ENCODE measurements at places on chromosomes 5 and 9.
A peak's percentile ranks its signal among the peaks of the same experiment; 100 is the strongest.

GRCh38 chr9:13064676-13065075, 214.8 kb downstream of the MPDZ start:
- no peak for DNase-seq

DNA sequence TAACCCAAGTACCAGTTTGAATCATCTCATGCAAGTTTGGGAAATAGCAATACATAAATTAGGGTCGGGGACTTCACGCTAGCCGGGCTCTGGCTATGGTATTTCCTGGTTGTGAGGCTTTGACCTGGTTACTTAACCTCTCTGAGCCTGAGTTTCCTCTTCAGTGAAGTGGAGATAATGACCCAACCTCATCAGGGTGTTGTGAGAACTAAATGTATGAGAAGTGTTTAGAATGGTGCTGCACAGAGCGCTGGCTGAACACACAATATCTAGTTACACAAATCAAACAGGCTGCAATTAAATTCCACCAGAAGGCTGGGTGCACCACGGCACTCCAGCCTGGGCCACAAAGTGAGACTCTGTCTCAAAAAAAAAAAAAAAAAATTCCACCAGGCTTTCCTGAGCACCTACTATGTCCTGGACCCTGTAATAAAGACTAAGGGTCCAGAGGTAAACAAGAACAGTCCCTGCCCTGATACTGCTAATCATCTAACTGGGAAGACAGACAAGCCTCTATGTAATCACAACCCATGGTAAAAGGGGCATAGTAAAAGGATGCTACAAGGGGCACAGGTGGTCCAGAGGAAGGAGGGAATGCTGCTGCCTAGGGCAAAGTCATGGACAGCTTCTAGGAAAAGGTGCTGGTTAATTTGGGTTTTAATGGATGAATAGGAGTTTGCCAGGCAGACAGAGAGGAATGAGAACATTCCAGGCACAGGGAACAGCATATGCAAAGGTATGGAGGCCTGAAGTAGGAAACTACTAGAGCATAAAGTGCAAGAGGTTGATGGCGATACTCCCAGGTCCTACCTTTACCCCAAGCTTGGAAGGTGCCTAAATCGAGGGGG, 27.7 kb downstream of the DUSP1 start:
- DNase-seq = no peak

DNA sequence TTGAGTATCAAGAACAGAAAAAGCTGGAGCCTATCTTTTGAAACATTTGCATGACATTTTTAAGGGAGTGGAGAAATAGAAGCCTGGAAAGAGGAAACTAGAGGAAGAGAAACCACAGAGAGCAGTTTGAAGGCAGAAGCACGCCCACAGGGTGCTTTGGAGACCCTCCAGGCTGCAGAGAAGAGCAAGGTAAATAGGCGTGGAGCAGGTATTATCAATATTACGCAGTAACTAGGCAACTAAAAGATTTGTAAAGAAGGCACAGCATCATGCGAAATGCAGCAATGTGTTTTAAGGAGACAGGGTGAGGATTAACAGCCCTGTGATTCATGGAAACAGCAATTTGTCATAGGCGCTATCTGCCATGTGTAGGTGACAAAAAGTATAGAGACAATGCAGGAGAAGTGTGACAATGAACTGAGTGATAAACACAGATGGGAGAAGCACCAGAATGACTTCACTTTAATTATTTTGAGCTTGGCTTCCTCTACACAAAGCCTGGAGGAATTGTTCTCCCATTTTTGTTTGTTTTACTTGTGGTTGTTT, 281.2 kb downstream of the BRINP1 start:
- no peak for DNase-seq

- no peak for DNase-seq
Observed at GRCh38 chr9:21994556-21995005, at the start of gene CDKN2B-AS1. Gene CDKN2B-AS1, plus strand, starts transcription at chr9:21994791.

DNA sequence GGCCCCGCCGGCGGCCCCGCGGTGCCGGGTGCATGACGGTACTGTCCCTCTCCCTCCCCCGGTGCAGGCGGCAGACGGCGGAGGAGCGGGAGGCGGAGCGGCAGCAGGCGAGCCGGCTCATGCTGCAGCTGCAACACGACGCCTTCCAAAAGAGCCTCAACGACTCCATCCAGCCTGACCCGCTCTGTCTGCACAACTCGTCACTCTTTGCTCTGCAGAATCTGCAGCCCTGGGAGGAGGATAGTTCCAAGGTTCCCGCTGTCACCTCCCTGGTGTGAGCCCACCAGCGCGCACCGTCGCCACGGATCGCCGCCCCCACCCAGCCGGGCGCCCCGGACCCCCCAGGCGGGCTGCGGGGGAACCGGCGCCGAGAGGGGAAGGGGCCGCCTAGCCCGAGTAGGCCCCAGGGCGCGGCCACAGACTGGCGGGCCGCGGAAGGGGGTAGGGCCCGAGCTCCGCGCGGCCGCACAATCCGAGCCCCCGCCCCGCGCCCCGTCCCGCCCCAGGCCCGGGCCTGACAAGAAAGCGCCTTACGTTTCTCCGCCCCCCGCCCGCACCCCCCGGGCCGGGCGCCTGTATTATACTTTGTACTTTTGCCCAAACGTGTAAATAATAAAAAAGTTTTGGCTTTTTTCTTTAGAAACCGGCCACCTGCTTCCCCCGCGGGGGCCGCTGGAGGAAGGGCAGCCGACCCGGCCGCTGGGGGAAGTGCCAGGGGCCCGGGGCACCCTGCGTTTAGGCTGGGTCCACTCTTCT, 2.5 kb downstream of the TLX3 start:
- no peak for DNase-seq

DNA sequence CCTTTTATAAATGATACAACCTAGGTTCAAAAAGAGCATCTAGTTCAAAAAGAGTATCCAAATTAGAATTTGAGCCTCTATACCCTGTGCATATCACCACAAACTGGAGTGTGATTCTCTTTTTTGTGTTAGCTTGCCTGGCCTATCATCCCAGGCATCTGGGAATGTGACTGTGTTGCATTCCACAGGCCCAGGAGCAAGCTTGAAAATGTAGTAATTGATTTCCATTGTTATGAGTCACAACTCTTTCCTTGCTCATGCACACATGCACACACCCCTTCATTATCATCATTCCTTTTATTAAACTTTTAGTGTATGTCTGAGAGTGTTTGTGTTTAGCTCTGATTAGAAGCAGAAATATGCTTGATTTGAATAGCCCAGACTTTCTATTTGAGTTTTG, 75.2 kb downstream of the FCHO2 start:
- peak; percentile 35 for DNase-seq

DNA sequence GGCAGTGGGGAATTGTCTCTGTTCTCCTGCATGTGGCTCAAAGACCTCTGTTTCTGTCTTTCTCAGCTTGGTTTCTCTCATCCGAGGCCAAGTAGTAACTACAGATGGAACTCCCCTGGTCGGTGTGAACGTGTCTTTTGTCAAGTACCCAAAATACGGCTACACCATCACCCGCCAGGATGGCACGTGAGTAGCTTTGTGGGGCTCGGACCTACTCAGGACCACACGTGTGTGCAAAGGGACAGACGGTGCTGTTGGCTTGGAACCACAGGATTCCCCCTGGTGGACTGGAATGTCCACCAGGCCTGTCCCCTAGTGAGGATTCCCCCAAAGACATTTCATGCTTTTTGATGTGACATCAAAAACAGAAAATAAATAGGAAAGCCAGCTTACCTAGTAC, 96.3 kb upstream of the WWC1 start:
- DNase-seq = no peak

- no peak for DNase-seq
Observed at GRCh38 chr9:17380126-17380861, 198.6 kb upstream of the SH3GL2 start.

DNA sequence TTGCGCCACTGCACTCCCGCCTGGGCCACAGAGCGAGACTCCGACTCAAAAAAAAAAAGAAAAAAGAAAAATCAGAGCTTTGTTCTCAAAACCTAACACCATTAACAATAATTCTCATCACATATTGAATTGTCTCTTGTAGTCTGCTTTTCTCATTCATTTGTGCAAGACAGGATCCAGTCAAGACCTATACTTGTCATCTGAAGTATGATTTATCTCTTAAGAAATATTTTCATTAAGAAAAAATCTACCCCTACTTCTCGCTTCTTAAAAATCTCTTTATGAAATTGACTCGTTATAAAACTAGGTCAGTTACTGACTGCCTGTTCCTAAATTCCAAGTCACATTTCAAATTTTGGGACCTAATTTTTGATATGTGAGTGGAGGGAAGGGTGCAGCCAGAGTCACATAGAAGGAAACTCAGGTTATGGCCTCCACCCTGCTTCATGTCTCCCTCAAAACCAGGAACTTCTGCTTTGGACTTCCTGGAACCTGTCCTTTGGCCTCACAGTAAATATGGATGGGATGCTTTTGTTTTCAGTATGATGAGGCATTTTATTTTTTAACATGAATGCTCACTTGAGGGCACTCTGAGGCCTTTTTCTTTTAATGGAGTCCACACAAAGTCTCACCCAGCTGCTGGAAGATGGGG, 18.9 kb downstream of the ZNF169 start:
- DNase-seq = no peak

DNA sequence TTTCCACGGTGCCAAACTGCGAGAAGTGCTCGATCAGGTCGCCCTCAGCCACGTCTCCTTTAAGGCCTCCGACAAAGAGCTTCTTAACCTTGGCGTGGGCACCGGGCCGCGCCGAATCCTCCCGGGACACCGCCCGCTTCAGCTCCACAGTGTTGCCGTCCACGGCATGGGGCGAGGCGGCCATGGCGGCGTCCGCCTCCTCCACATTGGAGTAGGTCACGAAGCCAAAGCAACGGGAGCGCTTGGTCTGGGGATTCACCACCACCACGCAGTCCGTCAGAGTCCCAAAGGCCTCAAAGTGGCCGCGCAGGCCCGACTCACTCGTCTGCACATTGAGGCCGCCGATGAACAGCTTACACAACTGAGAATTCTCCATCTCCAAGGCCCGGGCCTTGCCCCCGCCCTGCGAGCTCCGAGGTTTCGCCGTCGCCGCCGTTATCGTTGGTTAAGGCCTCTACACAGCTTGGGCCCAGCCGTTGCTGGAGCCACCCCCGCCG, 424 bp downstream of the HNRNPA0 start:
- DNase-seq = no peak

DNA sequence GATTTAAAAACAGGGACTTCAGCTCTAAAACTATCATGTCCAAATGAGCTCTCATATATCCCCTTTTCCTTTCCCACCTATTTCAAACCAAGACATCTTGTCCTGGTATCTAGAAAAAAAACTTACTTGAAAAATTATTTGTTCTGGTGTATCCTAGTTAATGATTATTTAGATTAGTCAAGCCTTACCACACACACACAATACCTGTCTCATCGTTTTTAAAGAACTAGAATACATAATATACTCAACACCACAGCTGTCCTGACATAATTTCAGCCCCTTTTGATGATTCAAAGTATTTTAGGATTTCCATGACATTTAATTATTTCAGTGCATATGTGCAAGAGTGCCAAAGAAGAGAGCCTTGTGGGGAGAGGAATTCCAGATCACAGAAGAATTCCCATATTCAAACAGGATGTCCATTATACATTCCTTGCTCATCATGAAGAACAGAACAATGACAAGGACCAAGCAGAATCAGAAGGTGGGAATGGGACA, 233.7 kb downstream of the SMARCA2 start:
- no peak for DNase-seq

- no peak for DNase-seq
Observed at GRCh38 chr5:90279091-90279490, 130.5 kb downstream of the CETN3 start.

- no peak for DNase-seq
Observed at GRCh38 chr5:104385906-104386305, 823.3 kb upstream of the NUDT12 start.

DNA sequence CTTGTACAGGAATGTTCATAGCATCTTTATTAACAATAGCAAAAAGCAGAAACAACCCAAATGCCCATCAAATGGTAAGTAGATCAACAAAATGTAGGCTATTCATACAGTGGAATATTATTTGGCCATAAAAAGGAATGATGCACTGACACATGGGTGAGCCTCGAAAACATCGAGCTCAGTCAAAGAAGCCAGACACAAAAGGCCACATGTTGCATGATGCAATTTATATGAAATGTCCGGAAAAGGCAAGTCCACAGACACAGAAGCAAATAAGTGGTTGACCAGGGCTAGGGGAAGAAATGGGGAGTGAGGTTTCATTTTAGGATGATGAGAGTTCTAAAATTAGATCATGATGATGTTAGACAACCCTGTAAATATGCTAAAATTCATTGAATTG, 16.5 kb upstream of the SLC2A8 start:
- DNase-seq = no peak

DNA sequence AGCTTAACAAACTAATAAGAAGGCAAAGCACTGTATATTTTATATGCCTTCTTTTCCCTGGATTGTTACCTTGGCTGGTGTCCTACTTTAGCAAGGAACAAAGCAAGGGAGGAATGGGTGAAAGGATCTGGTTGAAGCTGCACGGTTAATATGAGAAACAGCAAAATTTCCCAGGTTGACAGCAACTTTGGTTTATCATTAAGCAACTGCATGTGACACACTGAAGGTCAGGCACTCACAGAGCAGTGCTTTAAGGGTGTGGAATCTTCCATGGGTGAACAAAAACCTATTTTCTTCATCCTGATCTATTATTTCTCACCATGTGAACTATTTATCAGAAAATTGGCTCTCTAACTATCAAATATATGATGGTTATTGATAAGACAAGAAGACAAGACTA, 109.0 kb upstream of the ATP10B start:
- no peak for DNase-seq

GRCh38 chr9:14455243-14455642, 141.3 kb upstream of the NFIB start:
- no peak for DNase-seq

- DNase-seq = no peak
Observed at GRCh38 chr5:67249590-67249895, 52.9 kb upstream of the CD180 start.

- DNase-seq = no peak
Observed at GRCh38 chr9:127949827-127950512, 12.3 kb upstream of the DPM2 start.

- no peak for DNase-seq
Observed at GRCh38 chr5:21672360-21672759, 1180.8 kb downstream of the CDH12 start.

DNA sequence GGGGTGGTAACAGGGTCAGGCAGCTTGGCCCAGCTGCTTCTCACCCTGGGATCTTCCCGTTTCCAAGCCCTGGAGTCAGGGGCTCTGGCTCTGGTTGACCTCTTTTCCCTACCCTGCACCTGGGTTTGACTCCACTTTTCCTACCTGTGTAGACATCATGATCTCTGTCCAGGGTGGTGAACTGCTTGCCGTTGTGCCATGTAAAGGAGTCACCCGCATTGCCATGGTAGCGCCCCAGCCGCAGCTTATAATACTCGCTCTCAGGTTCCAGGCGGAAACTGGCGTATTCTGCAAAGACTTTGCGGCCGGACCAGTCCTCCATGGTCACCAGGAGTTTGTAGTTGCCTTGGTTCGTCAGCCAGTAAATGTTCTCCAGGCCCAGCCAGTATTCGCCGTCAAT, 30.9 kb downstream of the ANGPTL2 start:
- no peak for DNase-seq

DNA sequence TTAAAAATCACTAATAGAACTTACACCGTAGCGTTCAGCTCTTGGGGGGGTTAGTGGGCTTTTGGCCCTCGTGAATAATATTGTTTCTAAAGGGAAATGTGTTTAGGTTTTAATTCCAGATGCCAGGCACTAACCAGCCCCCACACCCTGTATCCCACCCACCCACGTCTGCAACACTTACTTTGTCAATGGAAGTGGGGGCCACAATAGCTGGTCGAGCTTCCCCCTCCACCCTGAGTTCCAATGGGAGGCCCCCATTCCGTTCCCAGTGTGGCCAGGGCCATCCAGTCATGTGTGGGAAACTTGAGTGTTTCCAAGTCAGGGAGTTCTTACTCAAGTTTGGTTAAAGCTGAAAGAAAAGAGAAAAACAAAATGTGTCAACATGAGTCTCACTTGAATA, 271.4 kb downstream of the ENC1 start:
- no peak for DNase-seq
